ENCODE measurements at places on chromosomes 2 and 18. TPM values are rescaled to one million over a fixed set of nuclear protein-coding genes. Genes with fewer than 3 reads are reported as not detected.

- DNase-seq = no peak
Measured at GRCh38 chr2:233081232-233081730, 21.1 kb downstream of the INPP5D start.

GRCh38 chr18:45864081-45864480 lies 38.6 kb downstream of the SIGLEC15 start:
- no peak for DNase-seq

GRCh38 chr2:5502385-5502784 lies 189.8 kb upstream of the SOX11 start:
- DNase-seq = no peak

- DNase-seq = no peak
Measured at GRCh38 chr18:58407263-58407648, 221.6 kb downstream of the ALPK2 start.

The ZSWIM2 gene
- total RNA-seq = not detected

The ANKRD30B gene
- 0.03 TPM for total RNA-seq

The STPG4 gene
- 6.9 TPM for total RNA-seq

The TMEM169 gene
- total RNA-seq = 0.08 TPM

The EPHA4 gene
- 0.41 TPM for total RNA-seq

Data from HT-29 (cell line).